OCI-LY7 (cell line): ENCODE measurements at places on chromosomes 13 and 19.

- no peak for DNase-seq
Observed at GRCh38 chr13:99843872-99844271, 127.7 kb downstream of the ZIC5 start.

DNA sequence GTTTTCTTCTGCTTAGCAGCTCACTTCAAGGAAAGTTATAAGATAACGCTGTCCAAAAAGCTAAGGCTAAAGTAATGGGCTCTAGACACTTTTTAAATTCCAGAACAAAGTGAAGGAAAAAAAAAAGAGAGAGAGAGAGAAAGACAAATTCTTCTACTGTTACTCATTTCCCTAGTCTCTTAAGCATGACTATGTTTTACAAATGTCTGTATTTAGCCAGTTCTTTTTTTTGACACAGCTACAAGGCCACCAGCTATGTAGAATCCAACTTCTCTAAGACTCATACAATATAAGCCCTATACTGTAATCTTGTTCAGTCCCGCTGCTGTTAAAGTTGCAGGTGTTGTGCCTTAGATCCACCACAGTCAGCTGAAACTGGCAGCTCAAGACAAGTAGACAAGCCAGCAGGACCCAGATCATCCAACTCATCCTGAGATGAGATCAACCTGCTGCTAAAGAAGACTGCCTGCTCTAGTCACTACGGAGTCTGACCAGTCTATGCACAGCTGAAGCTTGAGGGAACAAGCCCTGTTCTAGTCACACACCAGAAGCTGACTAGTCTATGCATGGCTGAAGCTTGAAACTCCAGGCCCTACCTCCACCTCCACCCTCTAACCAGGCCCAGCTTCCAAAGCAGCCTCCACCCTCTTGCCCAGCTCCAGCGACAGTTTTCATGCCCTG, 10.3 kb upstream of the ZNF83 start:
- no peak for DNase-seq

GRCh38 chr13:41767801-41768200, 193.1 kb downstream of the VWA8 start:
- DNase-seq: no peak

DNA sequence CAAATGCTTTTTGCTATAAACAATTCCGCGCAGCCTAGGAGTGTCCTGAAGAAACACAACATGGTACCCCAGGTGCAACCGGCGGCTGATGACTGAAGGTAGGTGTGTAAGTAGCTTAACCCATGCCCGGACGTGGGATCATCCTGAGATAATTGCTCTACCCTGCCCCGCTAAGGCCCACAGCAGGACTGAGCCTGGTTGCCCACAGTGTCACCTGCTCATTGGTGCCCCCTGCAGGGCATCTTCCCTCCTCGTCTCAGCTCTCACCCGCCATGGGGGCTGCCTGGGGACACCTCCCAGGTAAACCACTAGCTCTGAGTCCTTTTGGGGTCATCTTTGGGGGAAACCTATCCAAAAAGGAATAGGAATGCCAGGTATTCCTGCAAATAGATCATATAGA, 22.3 kb downstream of the TMEM161A start:
- peak; percentile 58 for DNase-seq

DNA sequence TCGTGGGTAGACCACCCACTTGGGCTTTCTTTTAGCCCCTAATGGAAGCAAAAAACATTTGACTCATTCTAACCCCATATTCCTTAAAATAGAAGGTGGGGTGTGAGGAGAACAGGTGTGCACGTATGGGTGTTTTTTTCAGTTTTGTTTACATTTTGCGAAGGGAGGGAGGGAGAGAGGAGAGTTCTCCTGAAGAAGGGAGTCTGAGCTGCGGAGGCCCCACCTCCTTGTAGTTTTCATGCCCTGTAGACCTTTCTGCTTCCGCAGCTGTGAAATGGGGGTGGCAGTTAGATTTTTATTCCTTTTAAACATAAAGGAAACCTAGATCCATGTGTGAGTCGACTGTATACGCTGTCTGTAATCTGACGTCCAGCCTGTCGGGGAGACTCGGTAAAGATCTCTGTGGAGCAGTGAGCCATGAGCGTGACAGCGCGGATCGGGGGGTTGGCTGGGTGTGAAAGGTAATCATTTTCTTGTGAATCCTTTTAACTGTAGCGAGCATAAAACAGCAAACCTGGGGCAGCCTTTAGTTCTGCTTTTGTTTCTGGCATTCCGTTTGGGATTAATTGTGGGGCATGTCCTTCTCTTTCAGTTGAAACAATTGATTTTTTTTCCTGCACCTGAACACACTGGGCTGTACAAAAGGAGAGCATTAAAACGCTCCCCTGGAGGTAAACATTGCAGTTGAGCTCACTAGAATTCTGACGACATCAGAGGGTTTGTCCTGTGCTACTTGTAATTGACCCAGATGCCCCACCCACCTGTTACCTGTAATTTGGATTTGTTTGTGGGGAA, 2.3 kb downstream of the UPF1 start:
- no peak for DNase-seq

DNA sequence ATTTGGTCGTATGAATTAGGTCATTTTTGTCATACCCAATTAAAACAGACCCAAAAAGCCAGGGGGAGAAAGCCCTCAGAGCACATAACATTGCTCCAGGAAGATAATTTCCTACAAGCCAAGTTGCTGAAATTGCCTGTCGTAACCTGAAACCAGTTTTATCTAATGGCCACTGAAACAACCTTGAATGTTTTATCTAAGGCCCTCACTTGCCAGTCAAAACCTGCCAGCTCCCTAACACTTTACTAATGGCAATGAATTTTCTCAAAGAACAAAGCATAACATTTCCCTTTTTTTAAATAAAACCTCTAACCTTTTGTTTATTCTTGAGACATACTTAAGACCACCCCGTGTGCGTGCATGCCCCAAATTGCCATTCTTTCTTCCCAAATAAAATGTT, 496.2 kb upstream of the KLHL1 start:
- DNase-seq: no peak

DNA sequence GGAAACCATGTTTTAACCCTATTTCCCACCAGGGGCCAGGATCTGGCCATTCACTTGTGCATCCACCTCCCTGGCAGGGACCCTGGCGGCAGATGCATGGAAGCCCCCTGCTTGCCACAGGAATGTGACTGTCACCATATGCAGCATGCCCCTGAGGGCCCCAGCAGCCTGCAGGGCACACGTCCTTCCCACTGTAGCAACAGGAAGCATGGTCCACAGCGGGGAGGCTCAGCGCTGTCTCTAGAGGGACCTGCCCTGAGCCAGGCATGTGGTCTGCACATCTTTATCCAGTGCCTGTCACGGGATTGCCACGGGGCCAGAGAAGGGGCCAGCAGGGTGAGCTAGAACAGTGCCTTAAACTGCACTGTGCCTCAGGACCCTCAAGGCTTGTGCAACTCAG, 34.9 kb upstream of the MCF2L start:
- DNase-seq: no peak

DNA sequence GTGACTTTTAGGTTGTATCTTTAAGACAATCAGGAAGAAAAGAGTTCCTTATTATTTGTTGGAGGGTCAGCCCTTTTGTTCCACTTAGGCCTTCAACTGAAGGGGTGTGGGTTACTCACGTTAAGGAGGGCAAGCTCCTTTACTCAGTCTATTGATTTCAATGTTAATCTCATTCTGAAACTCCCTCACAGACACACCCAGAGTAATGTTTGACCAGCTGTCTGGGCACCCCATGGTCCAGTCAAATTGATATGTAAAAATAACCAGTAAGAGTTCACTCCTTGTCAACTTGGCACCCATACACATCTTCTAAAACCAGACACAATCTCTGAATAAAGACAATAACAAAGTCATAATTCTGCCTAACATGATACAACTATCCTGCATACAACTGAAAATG, 292.9 kb downstream of the KLF5 start:
- DNase-seq: no peak

DNA sequence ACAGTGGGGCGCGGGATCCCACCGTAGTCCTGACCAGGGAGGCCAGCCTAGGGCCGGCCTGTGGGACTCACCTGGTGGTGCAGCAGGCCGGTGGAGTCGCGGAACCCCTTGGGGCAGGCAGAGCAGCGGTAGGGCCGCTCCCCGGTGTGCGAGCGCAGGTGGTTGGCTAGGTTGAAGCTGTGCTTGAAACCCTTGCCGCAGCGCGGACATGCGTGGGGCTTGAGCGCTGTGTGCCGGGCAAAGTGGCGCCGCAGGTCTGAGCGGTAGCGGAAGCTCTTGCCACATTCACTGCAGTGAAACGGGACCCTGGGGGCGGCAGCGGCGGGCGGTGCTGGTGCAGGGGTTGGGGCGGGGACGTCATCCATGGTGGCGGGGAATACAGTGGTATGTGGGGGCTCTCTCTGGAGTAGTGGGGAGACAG, 1.8 kb downstream of the FIZ1 start:
- no peak for DNase-seq

GRCh38 chr19:15010501-15011300, 31.0 kb upstream of the SLC1A6 start:
- no peak for DNase-seq

DNA sequence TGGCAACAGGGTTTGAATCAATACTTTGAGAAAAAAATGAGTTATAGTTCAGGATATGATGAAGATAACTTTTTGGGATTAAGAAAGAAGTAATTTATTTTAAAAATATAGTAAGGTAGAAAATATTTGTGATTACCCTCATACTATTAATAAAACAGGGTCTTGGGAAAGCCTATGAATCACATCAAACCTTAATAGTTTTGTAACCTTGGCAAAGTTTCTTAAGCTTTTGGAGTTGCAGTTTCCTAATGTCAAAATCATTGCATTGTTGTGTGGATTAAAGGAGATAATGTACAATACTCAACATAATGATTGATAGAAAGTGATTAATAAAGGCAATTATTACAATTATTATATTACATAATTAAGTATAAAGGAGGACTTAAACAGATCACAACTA, 149.0 kb downstream of the LMO7 start:
- no peak for DNase-seq

DNA sequence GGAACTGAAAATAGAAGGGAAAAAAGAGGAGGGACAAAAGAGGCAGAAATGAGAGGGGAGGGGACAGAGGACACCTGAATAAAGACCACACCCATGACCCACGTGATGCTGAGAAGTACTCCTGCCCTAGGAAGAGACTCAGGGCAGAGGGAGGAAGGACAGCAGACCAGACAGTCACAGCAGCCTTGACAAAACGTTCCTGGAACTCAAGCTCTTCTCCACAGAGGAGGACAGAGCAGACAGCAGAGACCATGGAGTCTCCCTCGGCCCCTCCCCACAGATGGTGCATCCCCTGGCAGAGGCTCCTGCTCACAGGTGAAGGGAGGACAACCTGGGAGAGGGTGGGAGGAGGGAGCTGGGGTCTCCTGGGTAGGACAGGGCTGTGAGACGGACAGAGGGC, at the start of gene CEACAM5:
CEACAM5 (plus strand) TSS at position 146 of the 400 bp plus-strand sequence; CDS start at position 252, 106 bp downstream.
- DNase-seq: no peak

- no peak for DNase-seq
Observed at GRCh38 chr19:56837492-56838023, 3.0 kb downstream of the PEG3 start.

DNA sequence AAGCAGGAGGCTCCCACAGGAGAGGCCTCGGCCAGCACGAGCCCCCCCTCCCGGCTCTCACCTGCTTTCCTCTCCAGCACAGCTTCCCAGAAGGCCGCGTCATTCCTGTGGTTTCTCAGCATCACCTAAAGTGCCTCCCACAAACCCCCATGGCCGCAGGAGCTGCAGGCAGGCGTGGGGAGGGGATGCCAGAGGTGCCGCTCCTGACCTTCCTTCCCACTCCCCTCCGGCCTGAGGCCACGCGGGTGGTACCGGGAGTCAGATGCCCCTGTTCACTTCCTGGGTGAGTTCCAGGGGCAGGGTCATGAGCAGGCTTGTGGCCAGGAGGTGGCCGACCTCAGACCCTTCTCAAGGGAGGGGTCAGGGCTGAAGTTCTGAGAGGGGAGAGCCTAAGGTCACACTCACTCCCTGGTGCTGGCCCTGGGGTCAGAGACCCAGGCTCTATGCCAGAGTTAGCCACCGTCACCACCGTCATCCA, 14.4 kb upstream of the NPAS1 start:
- DNase-seq: no peak

DNA sequence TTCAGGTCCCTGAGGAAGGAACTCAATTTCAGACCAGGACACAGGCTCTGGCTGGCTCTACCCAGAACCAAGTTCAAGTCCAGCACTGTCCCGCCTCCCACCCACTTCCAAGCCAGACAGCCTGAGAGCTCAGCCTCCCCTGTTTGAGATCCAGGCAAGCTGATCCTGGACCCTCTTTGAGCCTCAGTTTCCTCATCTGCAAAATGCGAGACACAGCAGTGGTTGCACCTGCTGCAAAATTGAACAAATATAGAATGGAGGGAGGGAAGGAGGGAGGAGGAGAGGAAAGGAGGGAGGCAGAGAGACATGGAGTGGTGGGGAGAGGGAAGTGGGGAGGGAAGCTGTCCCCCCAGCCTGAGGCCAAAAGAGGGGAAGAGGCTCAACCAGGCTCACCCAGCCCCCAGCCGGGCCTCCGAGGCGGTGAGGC, 751 bp downstream of the TMEM221 start:
- DNase-seq: no peak

GRCh38 chr13:98096059-98096458, 46.8 kb upstream of the FARP1 start:
- no peak for DNase-seq

DNA sequence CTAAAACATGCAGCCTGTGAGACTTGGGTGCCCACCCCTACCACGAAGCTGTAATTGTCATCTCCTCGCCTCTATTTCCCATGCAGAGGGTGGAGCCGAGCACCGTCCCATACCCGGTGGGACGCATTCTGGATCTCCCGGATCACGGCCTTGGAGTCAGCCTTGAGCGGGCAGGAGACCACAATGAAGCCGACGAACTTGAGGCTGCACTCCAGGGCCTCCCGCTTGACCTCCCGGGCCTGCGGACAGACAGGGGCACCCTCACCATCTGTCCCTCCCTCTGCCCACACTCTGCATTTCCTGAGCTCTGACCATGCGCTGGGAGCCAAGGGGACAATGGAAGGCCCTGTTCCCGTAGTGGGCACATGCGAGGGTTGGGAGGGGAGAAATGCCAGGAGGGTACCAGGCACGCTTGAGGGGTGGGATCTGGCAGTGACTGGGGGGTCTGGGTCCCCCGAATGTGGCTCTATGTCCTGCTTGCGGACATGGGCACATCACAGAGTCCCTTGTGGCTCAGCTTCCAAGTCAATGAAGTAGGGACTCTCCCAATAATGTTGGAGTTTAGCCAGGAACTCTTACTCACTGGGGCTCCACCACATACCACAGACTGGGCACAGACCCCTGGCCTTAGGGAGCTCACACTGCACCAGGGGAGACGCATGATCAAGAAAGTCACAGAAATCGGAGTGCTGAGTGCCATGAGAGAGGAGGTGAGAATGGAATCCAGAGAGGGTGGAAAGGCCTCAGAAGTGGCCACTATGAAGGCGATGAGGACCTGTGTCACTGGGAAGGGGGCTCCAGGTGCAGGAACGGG, 9.2 kb upstream of the GMIP start:
- no peak for DNase-seq

DNA sequence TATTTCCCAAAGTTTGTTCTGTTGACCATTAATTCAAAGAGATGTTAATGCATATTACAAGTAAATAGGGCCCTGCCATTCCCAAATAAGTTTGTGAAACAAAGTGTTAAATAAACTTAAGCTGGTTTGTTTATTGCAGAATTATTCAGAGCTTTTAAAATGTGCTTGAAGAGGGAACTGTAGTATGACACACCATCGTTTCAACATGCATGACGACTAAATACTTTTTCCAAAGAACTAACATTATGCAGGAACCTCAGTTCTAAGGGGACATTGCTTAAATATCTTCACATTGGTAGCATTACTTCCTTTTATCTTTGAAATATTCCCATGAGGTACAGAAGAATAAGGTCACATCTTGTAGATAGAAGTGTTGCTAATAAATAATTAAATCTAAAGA, 14.6 kb downstream of the LHFPL6 start:
- no peak for DNase-seq

GRCh38 chr19:10669246-10669645, 15.1 kb downstream of the ILF3 start:
- no peak for DNase-seq
